ENCODE measurements at places on chromosomes 5 and 9.

- DNase-seq: no peak
Measured at GRCh38 chr5:16877267-16877935, 58.7 kb downstream of the MYO10 start.

GRCh38 chr9:100426189-100426529 lies 784 bp upstream of the MSANTD3 start:
- peak; percentile 15 for DNase-seq

DNA sequence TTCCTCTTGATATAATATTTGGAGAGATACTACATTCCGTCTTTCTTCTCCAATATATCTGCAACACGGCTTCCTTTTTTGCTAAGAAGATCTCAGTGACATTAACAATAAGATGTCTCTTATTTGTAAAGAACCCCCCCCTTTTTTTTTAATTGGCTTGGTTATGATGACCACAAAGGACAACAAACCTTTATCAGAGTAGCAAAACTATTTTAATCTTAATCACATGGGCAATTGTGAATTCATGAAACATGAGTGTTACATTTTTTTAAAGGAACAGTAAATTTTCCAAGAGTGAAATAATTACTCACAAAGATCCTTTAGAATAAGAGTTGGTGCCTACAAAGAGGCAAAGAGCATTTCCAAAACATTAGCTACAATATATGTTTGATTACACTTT lies 554.1 kb downstream of the MAT2B start:
- no peak for DNase-seq

- DNase-seq: no peak
Measured at GRCh38 chr5:169921949-169922348, 58.3 kb downstream of the INSYN2B start.

DNA sequence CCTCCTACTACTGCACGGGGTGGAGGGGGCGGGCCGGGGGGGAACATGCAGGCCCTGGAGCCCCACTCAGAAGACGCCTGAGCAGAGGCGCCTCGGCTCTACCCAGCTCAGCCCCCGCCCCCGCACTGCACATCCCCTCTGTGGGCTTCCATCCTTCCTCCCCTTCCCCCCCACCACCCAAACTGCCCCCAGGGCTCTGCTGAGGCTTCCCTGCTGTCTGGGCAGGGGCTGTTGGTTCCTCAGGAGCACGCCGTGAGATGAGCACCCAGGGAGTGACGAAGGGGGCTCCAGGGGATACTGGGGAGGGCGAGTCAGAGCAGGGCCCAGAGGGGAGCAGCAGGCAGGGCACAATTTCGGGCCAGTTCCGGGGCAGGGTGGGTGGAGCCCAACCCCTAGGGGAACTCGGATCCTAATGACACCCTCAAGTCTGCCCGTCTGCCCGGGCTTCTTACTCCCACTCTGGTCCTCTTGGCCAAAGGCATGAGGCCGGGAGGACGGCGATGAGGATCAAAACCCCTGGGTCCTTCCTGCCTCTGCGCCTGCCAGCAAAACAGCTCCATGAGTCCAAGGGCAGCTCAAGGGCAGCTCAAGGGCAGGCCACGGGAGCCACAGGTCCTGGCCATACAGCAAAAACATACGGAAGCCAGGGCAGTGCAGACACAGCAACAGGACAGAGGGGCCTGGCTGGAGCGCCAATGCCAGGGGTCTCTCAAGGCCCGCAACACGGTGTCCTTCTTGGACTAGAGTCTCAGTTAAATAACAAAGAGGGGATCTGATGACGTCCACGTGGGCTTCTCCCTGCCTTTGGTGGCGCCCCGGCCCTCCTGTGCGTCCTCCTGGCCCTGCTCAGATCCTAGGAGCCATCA lies 200.9 kb downstream of the AUH start:
- no peak for DNase-seq

GRCh38 chr5:154972476-154973080 lies 31.7 kb downstream of the MRPL22 start:
- DNase-seq: peak; percentile 1

GRCh38 chr9:129809346-129809745 lies 6.4 kb downstream of the TOR1B start:
- no peak for DNase-seq

All from NCI-H1105 treated with DMSO at 0.1 percent for 48 hours (cell line).